SHP77 (cell line): ENCODE measurements at places on chromosomes 6 and 20.

DNA sequence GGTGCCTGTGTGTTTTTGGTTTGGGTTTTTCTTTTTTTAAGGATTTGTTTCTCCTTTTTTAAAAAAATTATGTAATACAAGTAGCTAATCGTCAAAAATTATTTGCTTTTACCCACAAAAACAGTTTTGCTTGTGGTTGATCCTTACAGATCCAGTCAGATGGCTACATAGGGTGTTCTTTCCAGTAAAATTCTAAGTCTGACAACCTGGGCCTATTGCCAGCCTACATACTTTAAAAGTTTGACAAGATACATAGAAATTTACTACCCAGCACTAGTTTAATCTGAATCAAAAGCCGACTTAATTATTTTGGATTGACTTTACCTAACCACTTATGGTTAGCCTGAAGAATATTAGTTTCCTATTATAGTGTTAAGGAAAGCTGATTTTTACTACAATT lies 2.1 kb upstream of the SOX4 start:
- no peak for DNase-seq

- DNase-seq = no peak
These were observed 714.6 kb downstream of the CD109 start for GRCh38 chr6:74410630-74411029.

DNA sequence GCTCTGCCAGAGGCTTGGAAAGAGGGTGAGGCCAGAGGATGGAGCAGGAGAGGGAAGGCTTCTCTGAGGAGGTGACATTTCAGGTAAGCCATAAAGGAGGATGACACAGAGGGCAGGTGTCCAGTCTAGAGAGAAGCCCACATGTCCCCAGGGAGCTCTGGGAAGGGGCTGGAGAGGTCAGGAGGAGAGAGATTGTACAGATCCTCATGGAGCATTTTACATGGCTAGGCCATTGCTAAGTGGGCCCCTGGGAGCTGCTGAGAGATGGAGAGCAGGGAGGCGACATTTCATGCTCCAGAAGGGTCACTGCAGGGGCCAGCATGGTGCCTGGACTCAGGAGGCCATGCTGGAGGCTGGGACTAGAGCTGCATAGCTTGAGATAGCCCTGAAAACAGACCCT lies 124.5 kb downstream of the TOX2 start:
- DNase-seq = no peak

DNA sequence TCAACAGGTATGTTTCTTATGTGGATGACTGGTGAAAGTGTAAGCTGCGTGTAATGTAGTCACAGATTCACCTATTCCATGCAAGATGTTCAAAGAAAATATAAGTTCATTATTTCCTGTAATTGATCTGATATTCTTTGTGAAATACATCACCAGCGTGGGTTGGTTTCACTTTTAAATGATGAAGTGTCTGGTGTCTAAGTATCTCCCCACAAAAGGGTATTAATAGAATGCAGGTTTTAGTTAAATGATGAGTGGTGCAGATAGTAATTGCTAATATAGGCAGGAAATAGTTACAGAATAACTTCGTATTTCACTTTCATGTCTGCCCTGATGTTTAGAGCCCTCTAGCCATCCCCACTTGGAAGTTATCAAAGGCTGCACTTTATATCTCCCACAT lies 22.2 kb downstream of the PGBD1 start:
- no peak for DNase-seq

- DNase-seq = no peak
These were observed 135.4 kb upstream of the GGTLC1 start for GRCh38 chr20:24124003-24124402.

- DNase-seq = no peak
These were observed 109.3 kb downstream of the ADGRG6 start for GRCh38 chr6:142411145-142411544.

DNA sequence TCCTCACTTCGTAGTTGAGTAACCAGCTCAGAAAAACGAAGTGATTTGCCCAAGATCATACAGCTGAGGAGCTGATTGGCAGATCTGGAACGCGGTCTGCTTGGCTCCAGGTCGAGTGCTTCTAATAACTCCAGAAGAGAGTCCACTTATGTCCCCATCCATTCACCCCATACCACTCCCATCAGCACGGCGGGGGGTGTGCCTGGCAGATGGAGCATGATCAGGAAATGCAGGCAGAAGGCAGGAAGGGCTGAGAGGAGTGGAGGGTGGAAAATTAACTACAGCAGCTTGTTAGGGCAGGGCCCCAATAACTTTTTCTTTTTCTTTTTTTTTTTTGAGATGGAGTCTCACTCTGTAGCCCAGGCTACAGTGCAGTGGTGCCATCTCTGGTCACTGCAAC lies 15.0 kb downstream of the FITM2 start:
- no peak for DNase-seq

GRCh38 chr6:118679327-118679901 lies 28.0 kb upstream of the CEP85L start:
- DNase-seq = no peak

DNA sequence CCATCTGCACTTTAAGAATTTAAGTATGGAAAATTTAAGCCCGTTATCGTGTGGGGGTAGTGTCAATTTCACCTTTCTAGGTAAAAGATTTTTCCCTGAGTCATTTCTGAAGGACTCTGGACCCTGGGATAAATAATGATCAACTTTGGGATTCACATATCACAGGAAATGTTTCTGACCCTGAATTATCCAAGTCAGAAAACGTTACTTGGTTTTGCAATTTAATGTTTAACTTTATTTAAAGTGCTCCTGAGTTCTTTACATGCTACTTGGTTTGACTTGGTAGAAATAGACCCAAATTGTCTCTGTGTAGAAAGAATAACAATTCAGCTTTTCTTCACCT lies 1.5 kb upstream of the SLC17A3 start:
- DNase-seq = no peak

DNA sequence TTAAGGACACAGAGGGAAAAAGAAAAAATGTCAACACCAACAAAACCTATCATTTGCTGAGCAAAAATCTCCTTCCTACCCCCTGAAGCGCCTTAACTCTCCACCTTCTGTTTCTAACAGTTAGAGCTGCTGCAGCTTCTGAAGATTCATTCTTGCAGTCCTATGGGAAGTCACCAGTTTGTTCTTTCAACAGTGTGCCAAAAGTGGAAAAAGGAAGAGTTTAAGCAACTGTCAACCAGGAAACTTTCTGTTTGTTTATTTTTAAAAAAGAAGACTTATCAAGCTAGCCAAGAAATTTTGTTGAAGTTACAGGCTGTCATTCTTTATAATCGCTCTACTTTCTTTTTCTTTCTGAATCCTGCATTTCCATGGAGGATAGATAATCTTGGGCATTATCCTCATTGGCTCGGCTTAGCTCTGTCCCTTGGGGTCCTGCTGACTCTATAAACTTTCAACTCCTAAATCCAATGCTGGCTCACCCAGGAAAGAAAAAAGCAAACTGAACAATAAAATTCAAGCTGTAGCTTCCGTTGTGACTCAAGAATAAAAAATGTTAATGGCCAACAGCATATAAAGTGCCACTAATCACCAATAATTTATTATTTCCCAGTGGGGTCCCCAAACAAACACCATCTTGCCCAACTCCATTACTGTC lies 172.8 kb upstream of the CITED2 start:
- no peak for DNase-seq

GRCh38 chr6:96878143-96878542 lies 19.5 kb downstream of the NDUFAF4 start:
- no peak for DNase-seq

GRCh38 chr6:14035071-14035847 lies 82.3 kb upstream of the CD83 start:
- DNase-seq = no peak

DNA sequence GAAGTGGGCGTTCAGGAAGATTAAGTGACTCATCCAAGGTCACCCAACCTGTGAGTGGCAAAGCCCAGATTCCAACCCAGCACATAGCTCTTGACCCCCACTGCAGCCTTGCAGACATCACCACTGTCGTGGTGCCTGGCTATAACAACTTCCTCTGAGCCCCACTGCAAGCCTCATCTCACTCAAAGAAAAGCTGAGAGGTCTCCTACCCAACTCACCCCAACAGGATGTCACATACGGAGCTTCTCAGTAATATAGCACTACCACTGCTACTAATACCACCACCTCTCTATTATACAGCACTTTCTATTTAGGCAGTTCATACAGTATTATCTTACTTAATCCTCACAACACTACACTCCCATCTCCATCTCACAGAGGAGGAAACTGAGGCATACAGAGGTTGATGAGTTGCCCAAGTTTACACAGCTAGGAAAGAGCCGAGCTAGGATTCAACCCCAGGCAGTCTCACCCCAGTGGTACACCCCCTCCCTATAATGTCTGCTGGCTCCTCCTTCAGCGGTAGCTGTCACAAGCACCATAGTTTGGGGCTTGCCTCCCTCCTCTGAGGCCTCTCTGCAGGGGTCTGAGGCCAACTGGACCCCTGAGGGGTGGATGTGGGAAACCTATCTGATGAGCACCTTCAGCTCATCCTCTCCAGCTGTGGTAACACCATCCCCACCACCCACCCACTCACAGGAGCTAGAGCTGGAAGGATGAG lies 19.5 kb downstream of the TFEB start:
- DNase-seq = no peak

DNA sequence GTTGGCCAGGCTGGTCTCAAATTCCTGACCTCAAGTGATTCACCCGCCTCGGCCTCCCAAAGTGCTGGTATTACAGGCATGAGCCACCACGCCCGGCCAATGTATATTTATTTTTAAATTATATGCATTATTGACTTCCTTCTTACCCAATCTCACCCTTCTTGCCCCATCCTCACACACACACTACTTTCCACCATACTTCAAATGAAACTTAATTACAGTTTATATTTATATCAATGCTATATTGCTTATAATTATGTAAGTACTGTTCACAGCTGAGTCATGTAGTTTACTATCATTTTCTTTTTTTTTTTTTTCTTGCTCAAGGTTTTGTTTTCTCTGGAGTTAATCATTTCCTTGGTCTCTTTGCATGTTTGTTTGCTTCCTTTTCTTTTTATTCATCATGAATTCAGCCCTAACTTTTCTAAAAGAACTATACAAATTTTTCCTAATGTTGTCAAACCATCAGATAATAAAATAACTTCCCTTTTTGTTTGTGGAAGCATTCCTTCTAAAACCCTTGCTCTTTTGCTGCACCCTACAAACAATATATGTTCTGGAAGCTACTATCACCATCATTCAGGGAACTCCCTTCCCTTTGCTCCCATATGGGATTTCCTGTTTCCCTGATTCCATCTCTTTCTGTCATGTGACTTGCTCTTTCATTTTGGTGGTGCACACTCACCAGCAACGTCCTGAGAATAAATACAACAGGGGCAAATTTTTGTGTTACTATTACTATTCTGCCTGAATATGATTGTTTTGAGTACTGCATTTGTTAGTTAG lies 201.7 kb upstream of the SASH1 start:
- DNase-seq = no peak

DNA sequence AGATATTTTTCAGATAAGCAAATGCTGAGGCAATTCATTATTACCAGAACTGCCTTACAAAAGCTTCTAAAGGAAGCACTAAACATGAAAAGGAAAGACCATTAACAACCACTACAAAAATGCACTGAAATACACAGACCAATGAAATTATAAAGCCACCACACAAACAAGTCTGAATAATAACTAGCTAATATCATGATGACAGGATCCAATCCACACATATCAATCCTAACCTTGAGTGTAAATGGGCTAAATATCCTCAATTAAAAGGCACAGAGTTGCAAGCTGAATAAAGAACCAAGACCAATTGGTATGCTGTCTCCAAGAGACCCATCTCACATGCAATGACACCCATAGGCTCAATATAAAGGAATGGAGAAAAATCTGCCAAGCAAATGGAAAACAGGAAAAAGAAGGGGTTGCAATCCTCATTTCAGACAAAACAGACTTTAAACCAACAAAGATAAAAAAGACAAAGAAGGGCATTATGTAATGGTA lies 58.0 kb upstream of the PHIP start:
- DNase-seq = no peak

DNA sequence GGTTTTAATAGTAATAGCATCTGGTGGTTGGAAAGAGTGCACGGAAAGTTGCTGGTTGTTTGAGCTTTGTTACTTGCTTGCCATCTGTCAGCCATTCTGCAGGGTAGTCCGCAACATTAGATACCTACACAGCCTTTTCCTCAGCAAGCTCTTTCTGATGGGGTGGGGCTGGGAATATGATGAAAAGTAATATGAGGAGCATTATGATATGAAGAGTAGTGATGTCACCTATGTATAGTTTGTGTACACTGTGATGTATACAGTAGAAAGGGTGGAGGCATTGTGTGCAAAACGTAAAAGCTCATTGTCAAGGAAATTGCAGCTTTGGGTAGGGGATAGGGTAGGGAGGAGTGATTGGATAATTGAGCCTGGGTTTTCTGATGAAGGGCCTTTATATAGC lies 16.1 kb downstream of the SCAF8 start:
- DNase-seq = no peak

DNA sequence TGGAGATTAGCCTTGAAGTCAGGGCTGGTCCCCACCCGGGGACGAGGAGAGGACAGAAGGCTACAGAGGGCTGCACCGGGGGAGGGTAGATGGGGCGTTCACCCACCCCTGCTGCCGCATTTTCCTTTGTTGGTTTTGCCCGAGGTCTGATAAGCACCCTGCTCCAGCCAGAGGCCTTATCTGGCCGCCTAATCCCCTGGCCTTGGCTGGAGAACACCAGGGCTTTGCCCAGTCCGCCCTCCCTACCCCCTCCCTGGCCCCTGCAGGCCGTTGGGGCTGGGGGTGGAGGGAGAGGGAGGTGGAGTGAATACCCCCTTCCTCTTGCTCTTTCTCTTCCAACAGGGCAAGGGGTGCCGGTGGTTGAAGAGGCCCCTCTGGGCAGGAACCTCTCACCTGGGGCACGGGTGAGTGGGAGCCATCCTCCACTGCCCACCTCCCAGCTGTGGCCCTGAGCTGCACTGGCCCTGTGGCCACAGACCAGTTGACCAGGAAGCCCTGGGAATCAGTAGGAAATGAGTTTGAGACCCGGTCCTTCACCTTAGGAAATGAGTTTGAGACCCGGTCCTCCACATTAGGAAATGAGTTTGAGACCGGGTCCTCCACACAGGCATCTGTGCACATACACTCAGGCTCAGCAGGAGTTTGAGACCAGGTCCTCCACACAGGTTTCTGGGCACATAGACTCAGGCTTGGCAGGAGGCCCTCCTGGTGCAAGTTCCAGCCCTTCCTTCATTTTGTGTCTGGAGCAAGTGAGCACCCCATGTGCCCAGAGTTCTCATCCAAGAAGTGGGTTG lies 12.0 kb upstream of the GATA5 start:
- DNase-seq = no peak

DNA sequence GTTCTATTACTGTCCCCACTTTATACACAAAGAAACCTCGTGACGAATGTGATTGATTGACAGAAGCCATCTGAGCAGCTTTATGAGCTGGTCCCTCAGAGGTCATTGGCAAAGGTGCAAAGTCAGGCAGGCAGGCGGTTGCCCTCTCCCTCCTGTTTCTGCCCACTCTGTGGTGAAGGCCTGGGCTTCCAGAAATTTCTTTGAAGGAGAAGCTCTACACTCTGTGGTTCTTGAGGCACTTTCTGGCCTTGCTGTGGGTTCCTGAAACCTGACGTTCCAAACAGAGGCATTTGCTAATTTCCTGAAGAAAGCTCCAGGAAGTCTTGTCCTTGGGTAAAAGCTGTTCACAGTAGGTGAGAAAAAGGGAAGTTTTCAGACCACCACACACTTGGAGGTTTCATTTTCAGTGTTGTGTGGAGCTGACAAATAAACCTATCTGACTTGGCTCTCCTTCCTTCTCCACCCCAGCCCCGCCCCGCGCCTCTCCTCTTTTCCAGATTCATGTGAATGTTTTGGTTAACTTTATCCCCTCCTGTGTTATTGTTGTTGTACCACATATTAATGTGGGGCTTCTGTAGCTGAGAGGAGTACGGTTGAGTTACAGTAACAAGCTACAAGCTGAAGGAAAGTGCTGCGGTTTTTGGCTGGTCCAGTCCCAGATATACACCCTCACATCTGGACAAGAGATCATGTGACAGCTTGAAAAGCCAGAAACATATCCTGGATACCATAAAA lies 274.1 kb downstream of the CLIC5 start:
- no peak for DNase-seq
